ENCODE measurements at places on chromosomes 11 and 22.

DNA sequence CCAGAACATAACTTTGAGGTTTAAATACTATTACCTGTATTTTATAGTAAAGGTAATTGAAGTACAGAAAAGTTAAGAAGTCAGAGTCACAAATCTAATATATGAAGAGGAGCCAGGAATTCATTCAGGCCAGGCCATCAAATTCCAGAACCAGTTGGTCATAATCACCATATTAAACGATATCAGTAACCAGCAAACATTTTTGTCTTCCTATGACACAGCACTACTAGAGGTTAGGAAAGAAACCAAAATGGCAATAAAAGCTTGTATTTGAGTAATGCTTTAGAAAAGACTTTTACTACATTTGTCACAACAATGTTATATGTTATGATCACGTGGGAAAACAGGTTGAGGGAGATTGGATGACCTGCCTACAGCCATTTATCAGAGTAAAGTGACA, 62.2 kb downstream of the DKK3 start:
- DNase-seq, result no peak

DNA sequence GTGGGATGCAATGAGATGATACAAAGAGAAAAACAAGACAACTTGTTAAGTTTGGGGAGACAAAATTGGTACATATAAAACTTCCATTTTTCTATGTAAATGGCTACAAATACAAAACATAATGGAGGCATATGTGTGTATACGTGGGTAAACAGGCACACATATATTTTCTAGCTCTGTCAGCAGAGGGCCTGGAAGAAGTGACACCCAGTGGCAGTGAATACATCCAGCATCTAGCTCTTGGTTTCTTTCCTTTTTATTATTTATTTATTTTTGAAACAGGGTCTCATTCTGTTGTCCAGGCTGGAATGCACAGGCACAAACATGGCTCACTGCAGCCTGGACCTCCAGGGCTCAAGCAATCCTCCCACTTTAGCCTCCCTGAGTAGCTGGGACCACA, 5.0 kb upstream of the RASL10A start:
- DNase-seq, result no peak

- no peak for DNase-seq
These were observed 552 bp downstream of the CNIH2 start for GRCh38 chr11:66278363-66279091.

DNA sequence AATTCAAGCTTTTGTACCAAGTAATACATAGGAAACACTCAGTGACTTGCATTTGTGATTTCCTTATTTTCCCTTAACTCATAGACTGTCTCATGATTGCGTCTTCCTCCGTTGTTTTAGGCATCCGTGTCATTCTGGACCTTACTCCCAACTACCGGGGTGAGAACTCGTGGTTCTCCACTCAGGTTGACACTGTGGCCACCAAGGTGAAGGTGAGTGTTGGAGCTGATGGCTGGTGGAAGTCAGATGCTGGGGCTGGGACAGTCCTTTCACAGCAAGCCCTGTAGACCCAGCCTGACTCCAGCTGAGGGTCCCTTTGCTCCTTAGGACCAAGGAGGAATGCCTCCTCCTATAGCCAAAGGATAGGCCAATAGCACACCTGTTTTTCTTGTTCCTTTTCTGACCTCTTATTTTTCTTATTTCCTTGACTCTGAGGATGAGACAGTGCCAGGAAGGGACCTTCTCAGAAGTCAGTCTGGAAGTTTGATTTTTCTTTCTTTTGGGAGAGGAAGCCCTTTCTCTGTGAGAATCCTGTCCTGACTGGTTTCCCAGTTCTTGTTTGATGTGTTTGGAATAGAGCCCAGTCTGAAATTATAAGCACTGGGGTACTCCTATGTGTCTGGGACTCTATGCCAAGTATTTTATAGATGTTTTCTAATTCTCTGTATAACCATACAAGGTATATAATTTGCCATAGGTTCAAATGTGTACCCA, 2.2 kb downstream of the SLC3A2 start:
- no peak for DNase-seq

- no peak for DNase-seq
These were observed 12.3 kb downstream of the KIAA0930 start for GRCh38 chr22:45228401-45228754.

GRCh38 chr22:42025421-42025820, 26.8 kb downstream of the WBP2NL start:
- no peak for DNase-seq

GRCh38 chr11:75478783-75479596, 46.0 kb upstream of the KLHL35 start:
- no peak for DNase-seq
